DND-41 (cell line): ENCODE measurements at places on chromosomes 13 and 19.

- no peak for DNase-seq
Measured at GRCh38 chr13:23022704-23023103, 158.1 kb upstream of the SGCG start.

- DNase-seq, result peak; percentile 56
Measured at GRCh38 chr19:8304841-8305621, 3.1 kb downstream of the CD320 start.

GRCh38 chr13:75770592-75771011, 134.5 kb downstream of the LMO7 start:
- DNase-seq, result no peak

DNA sequence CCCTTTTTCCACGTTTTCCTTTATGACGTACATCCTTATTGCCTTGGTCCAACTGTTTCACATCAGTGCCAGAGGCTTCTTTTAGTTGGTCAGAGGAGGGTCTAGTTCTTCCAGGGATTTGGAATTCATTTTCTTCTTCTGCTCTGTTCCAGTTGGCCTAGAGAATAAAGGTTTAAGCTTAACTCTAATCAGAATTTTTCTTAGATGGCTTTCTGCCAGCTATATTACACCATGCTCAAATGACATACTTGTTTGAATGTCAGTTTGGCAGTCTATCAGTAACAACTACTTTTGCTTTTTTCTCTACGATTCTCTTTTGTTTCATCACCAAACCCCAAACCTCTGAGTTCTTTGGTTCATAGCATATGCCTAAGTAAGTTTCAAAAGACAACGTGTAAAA, 16.8 kb downstream of the SPART start:
- no peak for DNase-seq

DNA sequence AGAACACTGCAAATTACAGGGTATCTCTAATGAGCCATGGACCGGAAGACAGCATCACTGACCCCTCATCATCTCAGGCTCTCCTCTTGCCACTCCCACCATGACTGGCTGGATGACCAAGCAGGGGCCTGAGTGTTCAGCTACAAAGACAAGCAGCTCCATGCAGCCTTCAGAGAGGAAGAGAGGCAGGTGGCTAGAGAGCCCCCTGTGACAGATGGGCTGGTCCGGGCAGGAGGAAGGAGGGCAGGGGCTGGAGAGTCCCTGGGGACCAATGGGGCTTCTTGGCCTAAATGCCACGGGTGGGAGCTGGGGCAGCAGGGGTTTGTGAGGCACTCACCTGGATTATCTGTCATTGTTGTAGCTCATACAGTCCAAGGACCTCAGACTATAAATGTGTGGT, 12.8 kb upstream of the RASA3 start:
- no peak for DNase-seq

DNA sequence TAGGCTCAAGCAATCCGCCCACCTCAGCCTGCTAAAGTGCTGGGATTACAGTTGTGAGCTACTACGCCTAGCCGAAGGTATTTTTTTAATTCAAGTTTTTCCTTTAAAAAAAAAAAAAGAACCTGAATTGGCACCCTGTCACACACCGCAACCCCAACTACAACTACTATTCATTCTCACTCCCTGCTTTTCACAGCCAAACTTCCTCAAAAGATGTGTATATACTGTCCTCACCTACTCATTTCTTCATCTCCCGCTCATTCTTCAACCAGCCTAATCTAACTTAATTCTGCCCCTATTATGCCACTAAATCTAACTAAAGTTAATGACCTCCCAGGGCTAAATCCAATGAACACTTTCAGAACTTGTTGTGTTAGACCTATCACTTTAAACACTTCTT, 12.7 kb upstream of the WBP4 start:
- DNase-seq, result no peak

GRCh38 chr19:14023404-14024235, 4.3 kb upstream of the RLN3 start:
- no peak for DNase-seq

DNA sequence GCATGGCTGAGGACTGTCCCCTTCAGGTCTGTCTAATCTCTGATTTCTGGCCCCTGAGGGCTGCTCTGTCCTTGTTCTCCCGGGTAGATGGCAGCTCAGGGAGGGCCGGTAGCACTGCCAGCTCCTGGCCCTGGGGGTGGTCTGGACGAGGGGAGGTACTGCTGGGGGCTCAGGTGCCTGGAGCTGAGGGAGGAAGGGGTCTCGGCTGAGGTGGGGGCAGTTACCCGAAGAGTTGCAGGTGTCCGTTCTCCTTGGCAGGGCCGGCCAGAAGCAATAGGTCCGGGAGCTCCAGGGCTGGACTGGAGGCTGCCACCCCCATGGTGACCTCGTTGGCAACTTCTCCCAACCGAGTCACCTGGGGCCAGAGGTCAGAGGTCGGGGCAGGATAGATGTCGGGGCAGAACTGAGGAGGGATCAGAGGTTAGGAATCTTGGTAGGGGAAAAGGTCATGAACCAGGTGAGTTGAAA, 1.2 kb upstream of the EMC10 start:
- no peak for DNase-seq

GRCh38 chr19:48469934-48470680, 938 bp downstream of the CYTH2 start:
- no peak for DNase-seq

GRCh38 chr19:20162821-20163220, 4.2 kb upstream of the ZNF486 start:
- peak; percentile 56 for DNase-seq

- DNase-seq, result no peak
Measured at GRCh38 chr13:94703721-94704314, 8.5 kb downstream of the SOX21 start.

GRCh38 chr13:110690516-110690915, 15.4 kb downstream of the CARS2 start:
- DNase-seq, result no peak
